ENCODE measurements at places on chromosomes 7 and 10. TPM values are rescaled to one million over a fixed set of nuclear protein-coding genes. Genes with fewer than 3 reads are reported as not detected.

The NUTM2E gene
- under 0.01 TPM for total RNA-seq

The CPED1 gene
- 23.9 TPM for total RNA-seq

The ENTPD1 gene
- 24.0 TPM for total RNA-seq

The OR13A1 gene
- total RNA-seq = not detected

Measured in epithelial cell of umbilical artery (primary cell).